ENCODE measurements at places on chromosomes 12 and 14.

DNA sequence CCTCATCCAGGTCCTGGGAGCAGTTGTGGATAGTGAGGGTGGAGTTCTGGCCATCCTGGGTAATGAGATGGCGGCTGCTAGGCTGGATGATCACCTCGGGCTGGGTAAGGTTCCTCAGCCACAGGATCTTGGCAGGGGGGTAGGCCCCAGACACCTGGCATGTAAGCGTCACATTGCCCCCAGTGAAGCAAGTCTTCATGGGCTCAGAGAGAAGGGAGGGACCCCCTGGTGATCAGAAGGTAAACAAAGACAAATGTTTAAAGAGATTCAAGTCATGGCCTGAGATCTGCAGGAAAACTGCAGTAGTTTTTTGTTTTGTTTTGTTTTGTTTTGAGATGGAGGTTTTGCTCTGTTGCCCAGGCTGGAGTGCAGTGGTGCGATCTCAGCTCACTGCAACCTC lies 12.8 kb upstream of the WSB2 start:
- DNase-seq, result no peak

DNA sequence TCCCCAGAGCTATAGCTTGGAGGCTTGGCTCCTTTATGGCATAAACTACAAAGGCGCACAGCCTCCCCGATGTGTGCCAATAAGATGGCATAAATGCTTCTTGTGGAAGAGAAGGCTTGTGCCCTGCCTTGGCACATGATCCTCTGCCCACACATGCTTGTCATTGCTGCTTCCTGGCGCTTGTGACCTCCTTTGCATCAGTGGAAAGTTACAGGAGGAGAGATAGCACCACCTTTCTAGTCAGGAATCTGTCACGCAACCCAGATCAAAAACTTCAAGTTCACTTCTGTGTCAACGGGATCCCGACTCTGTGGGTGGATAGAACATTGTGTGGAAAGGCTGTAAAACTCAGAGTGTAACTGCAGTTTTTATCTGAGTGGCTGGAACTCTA lies 183.8 kb upstream of the HIF1A start:
- no peak for DNase-seq

GRCh38 chr12:58647495-58647894 lies 272.8 kb downstream of the LRIG3 start:
- DNase-seq, result no peak

DNA sequence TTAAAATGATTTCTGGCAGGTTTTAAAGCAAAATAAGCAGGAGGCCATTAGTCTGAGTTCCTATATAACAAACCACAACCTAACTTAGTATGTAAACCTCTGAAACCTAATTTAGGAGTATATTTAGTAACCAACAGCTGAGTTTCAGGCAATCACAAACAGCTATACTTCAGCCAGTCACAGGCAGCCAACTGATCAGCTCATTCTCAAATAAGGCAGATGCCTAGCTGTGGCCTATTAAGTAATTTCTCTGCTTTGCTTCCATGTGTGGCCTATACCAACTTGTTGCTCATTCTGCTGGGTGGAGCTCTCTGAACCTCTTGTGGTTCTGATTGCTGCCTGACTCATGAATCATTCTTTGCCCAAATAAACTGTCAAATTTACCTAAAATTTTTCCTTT lies 408.9 kb upstream of the FBXO33 start:
- DNase-seq, result no peak

- no peak for DNase-seq
These were observed 1795.5 kb upstream of the FLRT2 start for GRCh38 chr14:83734431-83734830.

GRCh38 chr14:24461336-24461735 lies 18.8 kb upstream of the SDR39U1 start:
- DNase-seq, result no peak

GRCh38 chr12:67096533-67097318 lies 172.4 kb upstream of the CAND1 start:
- DNase-seq, result no peak

DNA sequence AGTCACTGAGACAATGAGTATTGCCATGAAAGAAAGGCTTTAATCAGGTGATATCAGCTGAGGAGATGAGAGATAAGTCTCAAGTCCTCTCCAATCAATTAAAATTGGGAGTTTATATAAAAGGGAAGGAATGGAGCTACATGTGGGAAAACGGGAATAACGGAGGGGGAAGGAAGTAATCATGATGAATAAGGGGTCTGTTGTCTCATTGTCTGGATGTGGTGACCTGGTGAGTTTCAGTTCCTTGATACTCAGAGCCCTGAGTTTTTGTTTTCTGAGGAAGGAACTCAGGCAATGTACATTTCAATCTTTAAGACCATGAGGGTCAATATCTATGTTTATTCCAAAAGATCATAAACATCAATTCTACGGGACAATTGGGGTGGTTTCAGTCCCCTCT lies 198.8 kb downstream of the KITLG start:
- DNase-seq, result no peak

DNA sequence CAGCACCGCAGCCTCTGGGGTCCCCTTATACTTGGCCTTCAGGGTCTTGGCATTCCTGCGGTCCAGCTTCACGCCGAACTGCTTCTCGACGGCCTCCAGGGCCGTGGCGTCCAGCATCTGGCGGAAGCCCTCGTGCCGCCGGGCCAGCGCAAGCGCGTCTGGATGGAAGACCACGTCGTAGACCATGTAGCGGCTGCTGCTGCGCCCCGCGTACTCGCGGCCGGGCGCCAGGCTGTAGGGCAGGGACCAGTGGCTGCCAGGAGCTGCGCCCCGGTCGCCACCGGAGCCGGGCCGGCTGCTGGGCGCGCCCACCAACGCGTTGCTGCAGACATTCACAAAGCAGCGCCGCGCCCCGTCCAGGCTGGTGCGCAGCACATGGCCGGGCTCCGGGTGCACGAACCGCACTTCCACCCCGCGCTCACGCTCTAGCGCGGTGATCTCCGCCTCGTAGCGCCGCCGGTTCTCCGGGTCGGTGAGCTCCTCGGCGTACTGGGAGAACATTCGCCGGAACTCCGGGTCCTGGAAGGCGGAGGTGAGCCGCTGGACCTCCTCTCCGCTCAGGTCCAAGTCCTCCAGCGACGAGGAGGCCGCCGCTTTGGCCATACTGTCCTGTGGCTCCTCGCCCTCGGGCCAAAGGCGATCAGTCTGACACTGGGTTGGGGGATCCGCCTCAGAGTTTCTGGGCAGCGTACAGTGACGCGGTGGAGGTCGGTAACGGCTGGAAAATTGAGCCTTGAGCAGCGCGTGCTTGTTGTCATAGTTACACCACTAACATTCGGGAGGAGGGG lies at the start of gene DNAAF2:
TSS of gene DNAAF2 (minus strand) at position 698 of the 788 bp plus-strand sequence. CDS start at position 603, 95 bp downstream.
- DNase-seq, result peak; percentile 23

- no peak for DNase-seq
These were observed 2.1 kb downstream of the VASH1 start for GRCh38 chr14:76763096-76764041.

DNA sequence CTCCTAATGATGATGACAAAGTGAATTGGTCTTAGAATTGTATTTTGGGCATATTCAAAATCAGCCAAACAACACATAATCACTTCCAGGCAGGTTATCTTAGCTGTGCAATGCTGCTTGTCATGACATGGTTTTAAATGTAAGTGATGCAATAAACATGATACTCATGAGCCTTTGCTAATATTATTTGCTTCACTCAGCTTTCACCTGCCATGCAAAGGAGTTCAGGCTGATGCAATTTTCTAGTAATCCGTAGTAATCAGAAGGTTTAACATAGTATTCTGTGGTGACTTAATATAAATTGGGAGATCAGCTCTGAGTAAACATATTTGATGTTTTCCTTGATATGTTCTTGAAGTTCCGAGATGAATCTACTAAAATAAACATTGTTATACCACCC lies 29.1 kb downstream of the TMEM260 start:
- DNase-seq, result no peak

GRCh38 chr12:94805749-94806529 lies 155.6 kb upstream of the TMCC3 start:
- no peak for DNase-seq

DNA sequence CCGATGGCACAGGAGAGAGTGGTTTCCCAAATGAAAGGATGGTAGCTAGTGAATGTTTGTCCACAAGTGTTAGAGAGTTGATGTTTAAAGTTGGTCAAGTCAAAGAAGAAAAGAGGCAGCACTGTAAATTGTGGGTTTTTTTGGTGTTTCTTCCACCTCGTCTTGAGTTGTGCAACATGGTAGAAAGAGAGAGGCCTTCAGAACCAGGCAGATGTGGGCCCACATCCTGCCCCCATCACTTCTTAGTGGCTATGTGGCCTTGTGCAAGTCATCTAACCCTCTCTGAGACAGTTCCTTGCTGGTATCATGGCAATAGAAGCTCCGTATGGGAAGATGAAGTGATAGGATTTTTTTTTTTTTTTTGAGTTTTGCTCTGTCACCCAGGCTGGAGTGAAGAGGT lies 60.8 kb downstream of the NDUFA12 start:
- DNase-seq, result no peak

DNA sequence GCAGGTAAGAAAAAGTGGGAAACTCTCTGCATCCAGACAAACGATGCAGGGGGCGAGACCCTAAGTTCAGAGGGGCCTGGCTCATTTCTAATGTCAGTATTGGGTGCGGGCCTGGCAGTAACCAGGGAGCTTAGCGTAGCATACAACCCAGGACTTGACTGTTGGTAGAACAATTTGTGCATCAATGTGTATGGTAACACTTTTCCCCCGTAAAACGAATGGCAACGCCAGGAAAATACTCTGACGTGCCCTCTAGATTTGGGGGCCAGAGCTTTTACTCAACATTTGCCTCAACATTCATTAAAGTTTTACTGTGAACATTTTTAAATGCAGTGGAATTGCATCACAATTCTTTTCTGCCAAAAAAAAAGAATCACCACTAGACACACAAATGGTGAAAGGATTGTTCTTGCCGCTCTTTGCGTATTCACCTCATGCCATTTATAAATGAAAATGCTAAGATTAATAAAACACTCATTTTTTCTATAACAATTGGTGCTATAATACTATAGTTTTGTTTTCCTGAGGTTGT lies 867 bp downstream of the RHOJ start:
- no peak for DNase-seq

- DNase-seq, result no peak
These were observed 69.3 kb downstream of the PRKD1 start for GRCh38 chr14:29858299-29858698.

DNA sequence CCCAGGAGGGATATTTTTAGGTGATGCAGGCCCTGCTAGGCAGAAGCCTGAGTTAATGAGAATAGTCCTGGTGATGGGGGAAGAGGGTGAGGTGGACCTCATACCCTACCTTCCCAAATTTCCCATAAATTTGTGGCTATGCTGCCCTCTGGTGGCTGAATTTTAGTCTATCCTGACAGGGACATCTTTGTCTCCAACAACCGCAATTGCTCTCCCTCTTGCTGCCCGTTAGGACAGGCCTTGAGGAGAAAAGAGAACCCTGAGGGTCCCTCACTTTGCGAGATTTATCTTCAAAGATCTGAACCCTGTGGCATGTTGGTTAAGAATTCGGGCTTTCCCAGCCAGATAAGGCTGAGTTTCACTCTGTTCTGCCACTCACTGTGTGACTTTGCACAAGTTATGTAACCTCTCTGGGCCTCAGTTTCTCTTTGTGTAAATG lies 9.8 kb upstream of the ZNF385A start:
- DNase-seq, result no peak

DNA sequence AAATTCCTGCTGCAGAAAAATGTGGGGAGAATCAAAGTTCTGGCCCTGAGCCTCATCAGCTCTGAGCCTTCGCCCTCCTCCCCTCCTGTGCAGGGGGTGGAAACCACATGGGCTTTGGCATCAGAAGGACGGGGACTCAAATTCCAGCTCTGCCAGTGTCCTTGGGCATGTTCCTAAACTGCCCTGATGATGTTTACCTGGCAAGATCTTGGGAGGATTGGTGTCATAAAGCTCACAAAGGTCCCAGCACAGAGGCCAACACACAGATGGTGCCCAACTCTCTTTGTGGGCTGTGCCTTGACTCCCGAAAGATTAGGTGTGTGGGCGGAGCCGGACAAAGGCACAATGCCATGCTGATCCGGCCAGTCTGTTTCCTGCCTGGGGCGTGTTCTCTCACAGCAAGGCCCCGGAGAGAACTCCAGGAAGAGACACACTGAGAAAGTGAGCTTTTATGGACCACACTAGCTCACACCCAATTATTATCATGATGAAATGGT lies 20.5 kb upstream of the CLMN start:
- DNase-seq, result no peak

- DNase-seq, result no peak
These were observed 505.1 kb upstream of the TMEM132C start for GRCh38 chr12:127761880-127762279.

- no peak for DNase-seq
These were observed 101.3 kb downstream of the ASCL4 start for GRCh38 chr12:107875786-107876185.

DNA sequence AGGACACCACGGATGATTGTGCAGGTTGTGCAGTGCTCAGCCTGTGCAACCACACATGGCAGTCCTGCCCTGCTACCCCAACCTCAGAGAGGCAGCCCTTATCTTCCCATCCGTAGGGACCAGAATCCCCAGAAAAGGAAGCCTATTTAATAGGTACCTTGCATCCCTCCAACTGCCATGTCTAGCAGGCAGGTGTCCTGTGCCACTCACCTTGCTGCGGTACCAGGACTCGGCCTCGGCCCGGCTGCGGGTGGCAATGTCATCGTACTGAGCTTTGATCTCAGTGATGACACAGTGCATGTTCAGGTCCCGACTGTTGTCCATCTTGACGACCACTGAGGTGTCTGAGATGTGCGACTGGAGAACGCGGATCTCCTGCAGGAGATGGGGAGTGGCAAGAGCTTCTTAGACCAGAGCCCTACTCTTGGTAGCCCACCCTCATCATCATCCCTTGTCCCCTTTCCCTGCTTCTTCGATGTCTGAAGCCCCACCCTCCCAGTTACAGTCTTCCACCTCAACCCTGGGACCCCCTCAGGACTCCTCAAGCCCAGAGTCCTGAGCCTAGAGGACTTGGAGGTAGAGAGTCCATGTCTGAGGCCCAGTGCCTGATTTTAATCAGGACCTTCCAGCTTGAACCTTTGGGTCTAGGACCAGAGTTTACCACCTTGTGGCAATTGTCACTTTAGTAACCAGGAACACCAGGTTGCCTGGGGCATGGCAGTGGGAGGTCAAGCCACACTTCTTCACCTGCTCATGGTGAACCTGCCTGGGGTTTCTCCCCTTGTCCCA lies 20.5 kb downstream of the KRT7 start:
- DNase-seq, result no peak

GRCh38 chr14:65297744-65298143 lies 114.8 kb upstream of the FUT8 start:
- DNase-seq, result no peak

DNA sequence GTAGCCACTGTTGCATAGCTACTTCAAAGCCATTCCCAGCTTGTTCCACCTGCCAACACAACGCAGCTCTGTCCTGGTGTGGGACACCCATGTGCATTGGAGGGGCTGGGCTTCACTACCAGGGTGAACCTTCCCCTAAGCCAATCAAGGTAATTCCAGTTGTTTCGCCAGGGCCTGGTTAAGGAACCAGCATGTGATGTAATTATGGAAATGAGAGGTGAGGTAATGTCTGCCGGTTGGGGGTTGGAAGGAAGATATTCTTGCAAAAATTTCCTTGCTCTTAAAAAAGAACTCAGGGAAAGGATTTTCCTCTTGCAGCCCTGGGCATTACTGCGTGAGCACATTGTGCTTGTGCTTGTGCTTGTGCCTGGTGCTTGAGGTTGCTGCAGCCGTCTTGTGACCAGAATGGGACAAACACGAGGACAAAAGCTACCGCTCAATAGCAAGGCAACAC lies 14.9 kb downstream of the TUBA1C start:
- DNase-seq, result no peak

Measured in GM19239 (cell line).